ENCODE measurements at places on chromosomes 3 and 15. TPM values are rescaled to one million over a fixed set of nuclear protein-coding genes. Genes with fewer than 3 reads are reported as not detected.

GRCh38 chr15:79431636-79432344, at the start of gene MINAR1:
MINAR1 (plus strand) TSS chr15:79432336; CDS start chr15:79456148, 23,812 bp downstream.
- H3K36me3 ChIP-seq: no peaks in the 10 kb centered on the region
- peaks cover 67% of the 10 kb centered on the region for H3K27me3 ChIP-seq
- peaks cover 6% of the 10 kb centered on the region for H3K4me1 ChIP-seq
- no peak within 1 kb of the TSS for H3K27ac ChIP-seq

- DNase-seq: no peak
- no peaks in the 10 kb centered on the region for H3K36me3 ChIP-seq
- H3K4me1 ChIP-seq: peaks cover 29% of the 10 kb centered on the region
- peaks cover 32% of the 10 kb centered on the region for H3K27me3 ChIP-seq
- H3K4me3 ChIP-seq: no peak overlapping the region
Measured at GRCh38 chr3:45212095-45212468, 14.0 kb downstream of the TMEM158 start.

- H3K36me3 ChIP-seq: no peaks in the 10 kb centered on the region
- DNase-seq: no peak
- no peak overlapping the region for H3K27ac ChIP-seq
- H3K4me3 ChIP-seq: no peak overlapping the region
Measured at GRCh38 chr3:52004163-52004787, 8.6 kb upstream of the RPL29 start.

The ZNF662 gene
- 0.10 TPM for total RNA-seq

The FAM81A gene
- total RNA-seq: 0.50 TPM

Measured in activated CD4-positive, alpha-beta memory T cell treated with anti-CD3 and anti-CD28 coated beads, Interleukin-2, amount 10 ng/mL, durations not matched to agents 7 days and 5 days (primary cell).